HS-5 (cell line): ENCODE measurements at places on chromosomes 2 and 18.

DNA sequence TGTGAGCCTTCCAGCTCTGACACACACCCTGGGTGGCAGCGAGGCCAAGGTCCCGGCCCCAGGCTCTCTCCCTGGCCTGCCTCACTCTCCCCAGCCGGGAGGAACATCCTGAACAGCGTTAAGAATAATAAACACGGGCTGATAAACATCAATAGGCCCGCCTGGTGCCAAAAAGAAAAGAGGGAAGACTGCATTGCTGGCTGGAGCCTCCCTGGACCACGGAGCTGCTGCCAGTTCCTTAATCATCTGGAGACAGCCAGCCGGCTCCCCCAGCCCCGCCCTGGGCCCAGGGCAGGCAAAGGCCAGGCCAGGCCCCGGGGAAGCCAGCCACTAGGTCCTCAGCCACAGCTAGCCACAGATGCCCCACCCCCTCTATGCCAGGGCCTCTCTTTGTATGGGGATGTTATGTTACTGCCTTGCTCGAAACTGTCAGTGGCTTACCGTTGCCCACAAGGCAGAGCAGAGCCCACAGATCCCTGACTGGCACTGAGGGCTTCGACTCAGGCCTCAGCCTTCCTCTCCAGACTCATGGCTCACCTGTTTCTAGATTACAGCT is 293.7 kb downstream of the DYSF start:
- no peak for DNase-seq

GRCh38 chr2:16553226-16553625 is 112.4 kb downstream of the CYRIA start:
- DNase-seq = no peak

DNA sequence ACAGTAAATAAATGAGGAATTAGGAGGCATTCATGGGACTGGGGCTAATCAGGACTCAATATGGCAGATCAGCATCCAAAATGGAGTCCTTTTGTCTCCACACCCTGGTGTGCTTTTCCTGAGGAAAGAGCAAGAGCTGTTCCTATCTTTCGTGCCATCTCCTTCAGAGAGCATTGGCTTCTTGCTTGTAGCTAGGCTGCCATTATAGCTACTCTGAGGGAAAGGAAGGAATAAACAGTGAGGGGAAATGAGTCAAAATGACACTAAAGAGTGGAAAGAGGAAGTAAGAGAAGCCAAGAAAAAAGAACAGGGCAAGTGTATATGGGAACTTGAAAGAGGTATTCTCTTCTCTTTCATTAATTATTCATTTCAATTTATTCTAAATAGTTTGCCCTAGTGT is 8.4 kb upstream of the NMI start:
- no peak for DNase-seq

GRCh38 chr2:129747500-129748125 is 231.9 kb upstream of the RAB6C start:
- DNase-seq = no peak

DNA sequence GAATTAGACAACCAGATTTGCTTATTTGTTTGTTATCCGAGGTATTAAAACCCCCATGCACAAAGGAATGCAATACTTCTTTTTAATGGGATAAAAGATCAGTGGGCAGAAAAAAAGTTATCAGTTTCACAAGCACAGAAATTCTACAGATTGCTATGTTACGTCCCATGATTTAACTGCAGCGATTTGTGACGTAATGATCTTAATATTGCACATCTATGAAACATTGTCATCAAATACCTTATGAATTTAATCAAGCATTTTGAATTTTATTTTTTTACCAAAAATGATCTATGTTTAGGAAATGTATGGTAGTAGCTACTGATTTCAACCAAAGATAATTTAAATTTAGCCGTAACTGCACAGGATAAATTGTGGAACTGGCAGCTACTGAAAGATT is 138.9 kb downstream of the FHOD3 start:
- DNase-seq = no peak

- peak; percentile 93 for DNase-seq
These were observed 32.4 kb downstream of the LHCGR start for GRCh38 chr2:48723129-48723528.

DNA sequence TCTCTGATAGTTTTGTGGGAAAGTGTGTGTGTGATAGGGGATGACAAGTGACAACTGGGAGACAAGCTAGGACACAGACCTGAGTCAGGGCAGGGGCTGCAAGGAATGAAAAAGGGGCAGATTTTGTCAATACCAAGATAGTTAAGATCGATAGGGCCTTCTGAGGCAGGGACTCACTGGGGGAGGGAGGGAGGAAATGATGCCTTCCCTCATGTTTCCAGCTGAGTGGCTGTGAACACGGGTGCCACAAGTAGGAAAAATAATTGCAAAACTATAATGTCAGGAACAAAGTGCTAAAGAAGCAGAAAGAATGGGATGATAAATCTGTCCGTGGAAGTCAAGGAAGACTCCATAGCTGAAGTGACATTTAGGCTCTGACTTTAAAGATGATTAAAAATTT is 24.2 kb downstream of the CDH2 start:
- DNase-seq = no peak

GRCh38 chr2:187654535-187654934 is 100.3 kb upstream of the TFPI start:
- no peak for DNase-seq

DNA sequence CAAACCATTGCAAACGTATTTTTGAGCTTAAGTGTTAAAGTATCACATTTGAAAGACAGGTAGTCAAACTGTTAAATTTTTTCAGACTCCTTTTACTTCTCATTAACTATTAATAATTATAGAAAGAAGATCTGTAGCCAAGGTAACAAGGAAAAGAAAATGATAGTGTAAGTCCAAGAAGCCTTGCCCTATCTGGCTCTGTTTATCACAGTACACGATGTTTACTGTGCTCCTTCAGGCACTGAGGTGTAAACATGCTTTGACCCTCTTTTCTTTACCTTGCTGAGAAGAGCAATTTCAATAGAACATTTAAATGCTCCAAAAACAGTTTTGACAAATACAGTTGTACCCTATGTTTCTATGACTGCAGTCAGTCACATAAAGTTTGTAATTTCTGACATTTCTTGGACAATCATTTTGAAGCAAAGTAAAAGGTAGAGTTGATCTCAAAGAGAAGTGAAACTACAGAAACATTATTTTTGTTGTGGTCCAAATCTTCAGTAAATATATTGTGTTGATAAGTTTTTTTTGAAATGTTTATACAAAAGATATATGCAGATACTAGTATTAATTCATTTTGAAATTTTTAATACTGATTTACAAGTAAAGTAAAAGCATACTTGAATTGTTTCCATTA is 152.6 kb upstream of the KYNU start:
- no peak for DNase-seq
